ENCODE measurements at places on chromosomes 2 and 18. TPM values are rescaled to one million over a fixed set of nuclear protein-coding genes. Genes with fewer than 3 reads are reported as not detected.

DNA sequence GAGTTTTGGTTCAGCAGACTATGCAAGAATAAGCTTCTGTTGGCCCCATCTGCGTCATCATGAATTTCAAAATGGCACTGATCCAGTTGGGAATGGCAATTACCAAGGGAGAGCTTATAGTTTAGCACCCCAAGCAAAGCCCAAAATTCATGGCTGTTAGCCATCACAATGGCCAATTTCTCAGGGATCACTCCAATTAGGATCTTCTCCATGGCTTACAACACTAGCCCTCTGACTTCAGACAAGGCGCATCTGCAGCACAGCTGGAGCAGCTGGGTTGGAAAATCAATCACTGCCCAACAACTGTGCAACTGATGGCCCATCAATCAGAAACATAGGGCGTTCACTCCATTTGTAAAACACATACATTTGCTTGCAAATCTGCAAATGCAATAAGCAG is 273.6 kb downstream of the SRBD1 start:
- DNase-seq: no peak

DNA sequence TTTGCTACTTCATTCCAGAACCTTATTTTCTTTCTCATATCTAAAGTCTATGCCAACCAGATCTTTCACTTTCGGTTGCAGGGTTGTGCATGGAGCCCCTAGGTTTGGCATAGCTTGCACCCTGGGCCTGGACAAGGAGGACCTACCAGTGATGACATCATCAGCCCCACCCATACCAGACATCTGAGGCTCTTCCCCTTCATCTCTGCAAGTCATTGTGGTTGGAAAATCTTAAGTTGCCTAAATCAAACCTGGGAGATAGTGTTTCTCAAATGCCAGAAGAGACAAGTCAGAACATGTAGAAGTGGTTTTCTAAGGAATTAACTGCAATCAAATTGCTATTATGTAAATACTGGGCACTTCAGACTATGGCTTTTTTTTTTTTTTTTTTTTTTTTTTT is 363.3 kb downstream of the ZNF516 start:
- no peak for DNase-seq

DNA sequence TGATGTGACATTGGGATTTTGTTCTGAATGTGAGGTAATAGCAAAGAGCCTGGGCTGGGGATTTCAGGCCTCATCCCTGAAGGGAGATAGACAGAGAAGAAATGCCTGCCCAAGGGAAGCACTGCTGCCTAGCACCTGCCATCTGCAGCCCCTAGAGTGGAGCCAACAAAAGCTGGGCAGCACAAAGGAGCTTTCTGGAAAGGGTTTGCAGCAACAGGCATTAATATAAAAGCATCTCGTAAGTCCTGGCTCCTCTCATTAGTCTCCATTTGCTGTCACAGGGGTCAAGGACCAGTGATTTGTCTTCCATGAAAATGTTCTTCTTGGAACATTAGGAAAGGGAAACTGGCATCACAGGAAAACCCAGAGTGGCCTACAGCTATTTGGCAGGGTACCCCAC is 157.2 kb upstream of the SLC14A2 start:
- no peak for DNase-seq

DNA sequence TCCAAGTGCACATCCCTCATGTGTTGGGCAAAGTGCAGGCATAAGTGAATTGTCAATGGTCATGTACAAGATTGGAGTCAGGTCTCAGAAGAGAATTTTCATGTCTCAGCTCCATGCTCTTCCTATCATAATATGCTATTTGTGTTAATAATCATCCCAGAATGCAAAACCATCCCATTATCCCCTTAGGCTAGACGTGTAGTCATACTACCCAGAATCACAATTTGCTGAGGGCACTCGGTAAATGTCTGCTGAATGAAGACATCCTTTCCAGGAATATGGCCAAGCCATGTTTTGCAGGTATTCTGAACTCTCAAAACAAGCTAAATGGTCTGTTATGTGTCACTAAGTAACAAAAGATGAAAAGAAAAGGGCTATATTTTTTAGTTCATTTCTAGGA is 263.8 kb downstream of the RAD51AP2 start:
- no peak for DNase-seq

- DNase-seq: no peak
Observed at GRCh38 chr2:54402350-54402749, 53.8 kb upstream of the SPTBN1 start.

- DNase-seq: no peak
Observed at GRCh38 chr2:172560721-172561120, 4.8 kb downstream of the PDK1 start.

DNA sequence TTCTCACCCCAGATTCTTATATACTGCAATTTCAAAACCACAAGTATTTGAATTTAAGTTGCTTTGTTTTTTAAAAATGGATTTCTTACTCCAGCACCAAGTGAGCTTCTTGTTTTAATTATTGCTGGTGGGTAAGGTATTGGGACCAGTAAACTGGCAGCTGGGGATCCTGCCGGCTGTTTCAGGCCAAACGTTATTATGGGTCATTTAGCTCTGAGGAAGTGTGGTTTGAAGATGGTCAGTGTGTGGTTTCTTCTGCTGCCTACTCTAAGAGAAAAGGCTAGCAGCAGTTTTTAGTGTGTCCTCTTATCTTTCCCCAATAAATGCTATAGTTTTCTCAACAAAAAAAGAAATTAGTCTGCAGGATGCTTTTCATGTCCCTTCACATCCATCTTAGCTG is 30.6 kb downstream of the CFAP221 start:
- DNase-seq: no peak

Gene SH3BP4
- total RNA-seq: 20.5 TPM

- no peak for DNase-seq
Observed at GRCh38 chr2:4454907-4455306, 751.5 kb downstream of the DCDC2C start.

GRCh38 chr2:195659114-195659513 is 2.1 kb downstream of the SLC39A10 start:
- DNase-seq: no peak

All from mesenteric fat pad (tissue), 1 donor.